NCI-H2029 treated with DMSO at 0.1 percent for 48 hours (cell line): ENCODE measurements at places on chromosomes 7 and 10.

- DNase-seq: no peak
Observed at GRCh38 chr7:133479456-133480065, 226.7 kb downstream of the EXOC4 start.

DNA sequence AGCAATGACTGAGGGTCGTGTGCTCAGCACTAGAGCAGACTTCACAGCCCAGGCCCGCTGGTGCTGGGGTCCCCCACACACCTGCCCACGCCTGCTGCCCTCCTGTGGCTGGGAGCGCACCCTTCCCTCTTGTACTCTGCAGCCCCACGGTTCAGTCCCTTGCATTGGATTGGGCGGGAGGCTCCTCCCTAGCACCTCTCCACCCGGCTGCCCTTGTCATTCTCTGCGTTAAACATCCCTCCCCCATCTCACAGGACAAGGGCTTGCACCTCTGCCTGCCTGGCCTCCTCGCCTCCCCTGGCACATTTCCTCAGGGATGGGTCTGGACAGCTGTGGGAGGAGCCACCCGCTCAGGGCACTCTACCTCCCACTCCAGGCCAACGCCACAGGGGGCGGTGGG, 68.6 kb downstream of the ALOX5 start:
- DNase-seq: no peak

DNA sequence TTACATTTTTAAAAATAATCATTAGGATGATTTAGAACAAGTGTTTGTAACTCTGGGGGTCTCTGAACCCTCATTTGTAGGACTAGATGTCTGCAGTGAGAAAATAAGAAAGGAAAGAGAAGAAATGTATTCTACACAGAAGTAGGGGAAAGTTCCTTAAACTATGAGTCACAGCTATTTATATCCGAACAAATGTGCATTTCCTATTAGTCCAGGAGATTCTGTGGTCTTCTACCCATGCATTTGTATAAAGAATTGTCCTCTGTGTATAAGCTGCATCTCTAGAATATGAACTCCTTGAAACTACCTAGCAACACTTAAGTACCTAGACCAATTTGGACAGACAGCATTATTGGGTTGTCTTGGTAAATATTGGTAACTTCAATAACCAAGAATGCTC, 15.9 kb upstream of the CD36 start:
- DNase-seq: no peak

- peak; percentile 8 for DNase-seq
Observed at GRCh38 chr10:85643845-85644525, 722.6 kb downstream of the GRID1 start.

- DNase-seq: no peak
Observed at GRCh38 chr7:127995156-127995880, 35.9 kb downstream of the LRRC4 start.

- no peak for DNase-seq
Observed at GRCh38 chr10:71216751-71217265, 4.4 kb downstream of the UNC5B start.

DNA sequence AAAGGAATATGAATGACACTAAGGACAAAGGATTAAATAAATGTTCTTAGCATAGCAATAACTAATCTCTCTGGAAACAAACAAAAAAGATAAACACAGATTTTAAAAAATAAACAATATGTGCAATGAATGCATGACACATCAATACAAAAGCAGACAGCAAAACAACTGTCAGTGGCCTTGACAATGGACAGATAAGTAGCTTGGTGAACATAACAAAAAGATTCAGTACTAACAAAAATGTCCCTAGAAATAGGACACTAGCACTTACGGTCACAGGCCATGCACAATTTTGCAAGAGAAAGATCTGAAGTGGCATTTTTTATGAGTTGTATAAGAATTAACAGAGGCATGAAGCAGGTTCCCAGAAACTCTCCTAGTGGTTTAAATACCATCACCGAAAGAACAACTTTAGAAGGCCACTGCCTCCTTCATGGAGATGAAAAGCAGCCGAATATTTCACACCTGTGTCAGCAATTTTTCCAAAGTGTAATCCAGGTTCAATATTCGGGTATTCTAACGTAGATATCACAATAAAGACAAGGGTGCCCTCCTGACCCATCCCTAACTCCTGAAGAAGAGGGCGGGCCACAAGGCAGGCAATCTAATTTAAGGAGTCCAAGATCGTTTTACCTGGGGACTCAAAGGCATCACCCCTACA, 231.3 kb upstream of the MKLN1 start:
- DNase-seq: no peak

GRCh38 chr7:52647046-52647445, 388.4 kb upstream of the POM121L12 start:
- no peak for DNase-seq

DNA sequence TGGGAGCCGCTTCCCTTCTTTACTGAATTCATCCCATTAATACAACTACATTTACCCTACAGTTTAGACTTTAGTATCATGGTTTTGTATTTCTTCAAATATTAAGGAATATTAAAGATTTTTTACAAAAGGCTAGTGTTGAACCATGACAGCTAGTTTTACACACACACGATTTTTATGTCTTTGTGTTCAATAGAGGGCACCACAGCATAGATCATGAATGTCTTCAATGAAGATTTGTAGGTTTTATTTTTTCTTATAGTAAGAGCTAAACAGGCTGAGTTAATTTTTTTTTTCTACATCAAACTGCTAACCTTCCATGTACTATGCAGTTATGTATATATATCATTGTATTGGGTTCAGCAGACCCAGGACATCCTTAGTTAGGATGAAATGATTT, 76.9 kb downstream of the SNX10 start:
- no peak for DNase-seq

- no peak for DNase-seq
Observed at GRCh38 chr7:35004531-35005095, 32.7 kb downstream of the DPY19L1 start.

GRCh38 chr7:68678196-68678595, 920.1 kb upstream of the AUTS2 start:
- no peak for DNase-seq

GRCh38 chr10:118927321-118927720, 102.2 kb upstream of the NANOS1 start:
- no peak for DNase-seq

- peak; percentile 41 for DNase-seq
Observed at GRCh38 chr7:41148521-41148951, 554.4 kb downstream of the INHBA start.

DNA sequence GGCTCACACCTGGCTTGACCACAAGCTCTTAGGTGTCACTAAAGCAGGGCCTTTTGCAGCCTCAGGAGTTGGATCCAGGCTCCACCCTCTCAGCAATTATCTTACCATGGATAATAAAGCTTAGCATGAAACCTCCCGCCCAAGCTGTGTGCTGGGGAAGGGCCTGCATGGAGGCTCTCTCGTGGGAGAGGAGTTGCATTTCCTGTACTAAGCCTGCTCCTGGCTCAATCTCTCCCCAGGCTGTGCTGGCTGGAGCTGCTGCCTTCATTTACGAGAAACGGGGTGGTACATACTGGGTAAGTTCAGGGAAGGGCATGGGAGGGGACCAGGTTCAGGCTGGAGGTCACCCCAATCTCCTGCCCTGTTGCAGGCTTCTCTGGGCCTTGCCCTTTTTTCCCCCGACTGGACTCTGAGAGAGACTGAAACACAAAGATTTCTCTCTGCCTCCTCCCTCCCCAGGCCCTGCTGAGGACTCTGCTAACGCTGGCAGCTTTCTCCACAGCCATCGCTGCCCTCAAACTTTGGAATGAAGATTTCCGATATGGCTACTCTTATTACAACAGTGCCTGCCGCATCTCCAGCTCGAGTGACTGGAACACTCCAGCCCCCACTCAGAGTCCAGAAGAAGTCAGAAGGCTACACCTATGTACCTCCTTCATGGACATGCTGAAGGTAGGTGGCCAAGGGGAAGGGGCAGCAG, 2.7 kb downstream of the TMEM176A start:
- DNase-seq: no peak

DNA sequence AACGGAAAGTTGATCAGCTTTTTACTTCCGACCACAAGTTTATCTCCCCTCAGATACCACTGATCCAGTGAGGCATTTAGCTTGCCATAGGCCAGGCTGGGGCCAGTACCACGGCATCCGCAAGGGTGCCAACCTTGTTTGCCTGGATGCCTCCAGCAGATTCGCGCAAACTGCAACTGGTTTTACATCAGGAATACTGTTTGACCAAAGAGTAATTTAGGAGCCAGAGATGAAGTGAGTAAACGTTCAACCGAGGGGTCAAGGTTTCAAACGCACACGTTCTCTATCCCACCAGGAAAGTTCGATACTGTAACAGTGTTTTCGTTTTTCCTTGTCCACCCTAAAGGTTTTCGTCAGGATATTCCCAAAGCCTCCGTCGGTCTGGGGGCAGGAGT, 266 bp upstream of the MDFIC start:
- no peak for DNase-seq

GRCh38 chr7:131657881-131658280, 101.5 kb upstream of the PODXL start:
- no peak for DNase-seq

GRCh38 chr10:28761084-28761846, 83.9 kb downstream of the BAMBI start:
- no peak for DNase-seq

DNA sequence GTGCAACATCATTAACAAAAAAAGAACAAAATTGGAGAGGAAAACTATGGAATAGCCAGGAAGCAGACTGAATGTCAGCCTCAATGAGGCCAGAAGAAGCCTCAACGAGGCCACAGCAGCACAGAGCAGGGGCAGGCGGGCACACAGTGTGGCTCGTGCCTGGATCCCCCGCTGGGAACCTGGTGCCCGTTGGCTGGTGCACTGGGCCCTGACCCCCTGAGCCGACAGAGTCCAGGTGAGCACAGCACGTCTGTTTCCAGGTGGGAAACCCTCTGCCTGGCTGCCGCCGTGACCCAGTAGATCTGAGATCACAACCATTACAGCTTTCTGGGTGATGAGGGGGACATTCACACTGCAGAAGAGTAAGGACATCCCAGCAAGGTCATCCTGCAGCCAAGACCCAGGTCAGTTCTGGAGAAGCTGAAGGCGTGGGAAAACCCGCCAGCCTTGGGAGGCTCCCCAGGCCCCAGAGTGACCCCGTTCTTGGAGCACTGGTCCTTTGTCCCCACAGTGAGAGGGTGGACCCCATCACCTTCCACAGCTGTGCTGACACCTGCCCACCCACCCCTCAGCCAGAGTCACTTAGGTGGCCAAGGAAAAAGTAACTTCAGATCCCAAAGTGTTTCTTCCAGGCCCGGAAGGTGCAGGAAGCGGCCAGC, 222.1 kb downstream of the ADARB2 start:
- DNase-seq: no peak

DNA sequence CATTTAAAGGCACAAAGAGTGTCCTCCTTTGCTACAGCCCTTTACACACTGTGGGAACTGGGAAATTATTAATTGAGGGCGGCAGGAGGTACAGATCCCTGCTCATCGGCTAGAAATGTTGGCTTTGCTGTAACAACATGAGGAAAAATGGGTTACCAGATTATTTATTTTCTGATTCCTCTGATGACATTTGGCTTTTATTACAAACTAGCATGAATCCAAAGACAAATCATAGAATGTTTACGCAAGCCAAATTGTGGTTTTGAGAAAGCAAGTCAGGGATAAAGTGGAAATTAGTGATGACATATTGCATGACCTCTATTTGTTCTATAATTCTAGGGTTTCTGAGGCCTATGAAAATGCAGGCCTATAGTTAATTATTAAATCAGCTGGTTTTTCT, 126.1 kb upstream of the TMEM196 start:
- DNase-seq: no peak

DNA sequence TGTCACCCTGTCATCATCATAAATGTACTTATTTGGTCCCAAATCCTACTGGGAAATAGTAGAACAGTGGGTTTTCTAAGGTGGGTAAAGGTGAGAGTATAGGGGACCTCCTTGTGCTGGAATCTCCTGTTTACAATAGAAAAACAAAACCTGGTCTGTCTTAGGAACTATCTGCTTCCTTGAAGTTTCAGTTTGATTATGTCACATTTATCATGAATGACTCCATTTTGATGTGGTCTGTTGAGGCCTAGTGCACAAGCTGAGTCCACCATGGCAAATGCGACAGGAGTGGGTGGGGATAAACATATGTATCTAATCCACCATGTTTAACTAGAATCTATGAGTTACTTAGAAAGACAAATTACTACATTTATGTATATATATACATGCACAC, 13.0 kb upstream of the REPIN1 start:
- DNase-seq: no peak

GRCh38 chr10:44238212-44238611, 146.7 kb downstream of the CXCL12 start:
- DNase-seq: no peak

DNA sequence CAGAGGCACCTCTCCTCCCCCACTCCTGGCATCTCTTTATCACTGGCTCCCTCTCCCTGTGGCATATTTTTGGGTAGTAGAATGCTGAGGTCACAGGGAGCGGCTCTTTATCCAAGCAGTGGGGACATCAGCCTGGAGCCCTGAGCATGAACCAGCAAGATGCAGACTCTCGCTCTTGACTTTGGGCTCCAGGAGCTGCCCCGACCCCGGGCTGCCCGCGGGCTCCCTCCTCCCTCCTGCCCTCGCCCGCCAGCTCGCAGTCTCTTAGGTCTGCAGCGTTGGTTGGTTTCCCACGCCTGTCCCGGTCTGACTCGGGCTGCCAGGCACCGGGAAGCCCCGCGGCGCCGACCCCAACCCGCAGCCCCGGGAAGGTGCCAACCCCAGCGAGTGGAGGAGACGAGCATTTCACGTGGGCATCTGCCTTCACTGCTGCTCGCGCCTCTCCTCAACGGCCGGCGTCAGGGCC, 1.3 kb downstream of the INSYN2A start:
- no peak for DNase-seq

DNA sequence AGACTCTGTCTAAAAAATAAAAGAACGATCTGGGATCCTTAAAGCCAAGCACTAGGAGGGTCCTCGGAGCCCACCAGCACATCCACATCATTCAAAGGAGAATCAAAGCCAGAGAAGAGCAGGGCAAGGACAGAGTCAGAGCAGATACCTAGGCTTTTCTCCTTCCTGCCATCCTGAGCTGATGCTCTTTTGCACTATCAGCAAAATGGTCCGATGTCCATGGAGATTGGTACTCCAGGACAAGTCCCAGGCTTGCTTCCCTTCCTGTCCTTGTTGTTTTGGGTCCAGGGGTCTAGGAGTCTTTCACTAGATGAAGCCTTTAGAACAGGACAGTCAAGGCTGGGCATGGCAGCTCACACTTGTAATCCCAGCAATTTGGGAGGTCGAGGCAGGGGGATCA, 58.0 kb upstream of the ELN start:
- DNase-seq: no peak

- DNase-seq: no peak
Observed at GRCh38 chr10:53379956-53380355, 607.4 kb upstream of the MBL2 start.

DNA sequence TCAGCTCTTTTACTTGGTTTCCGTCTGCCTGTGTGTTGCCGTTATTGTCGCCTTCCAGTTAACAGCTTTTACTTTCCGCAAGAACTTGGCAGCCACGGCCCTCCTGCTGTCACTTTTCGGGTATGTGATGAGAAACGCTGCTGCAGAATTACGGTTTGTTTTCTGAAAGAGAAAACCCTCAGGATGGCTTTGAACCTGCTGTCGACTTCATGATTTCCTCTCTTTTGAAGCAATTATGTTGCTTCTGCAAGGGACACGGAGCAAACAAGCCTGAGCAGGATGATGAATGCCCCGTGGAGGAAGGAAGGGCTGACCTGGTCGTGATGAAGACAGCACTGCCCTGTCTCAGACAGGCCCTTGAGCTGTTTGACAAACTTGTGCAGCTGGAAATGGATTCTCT, 339.8 kb downstream of the ABCA13 start:
- DNase-seq: no peak

- no peak for DNase-seq
Observed at GRCh38 chr7:128361411-128362379, at the start of gene PRRT4. TSS of gene PRRT4 (minus strand) at chr7:128361690.
